ENCODE measurements at places on chromosomes 2 and 18.
A peak's percentile ranks its signal among the peaks of the same experiment; 100 is the strongest.

DNA sequence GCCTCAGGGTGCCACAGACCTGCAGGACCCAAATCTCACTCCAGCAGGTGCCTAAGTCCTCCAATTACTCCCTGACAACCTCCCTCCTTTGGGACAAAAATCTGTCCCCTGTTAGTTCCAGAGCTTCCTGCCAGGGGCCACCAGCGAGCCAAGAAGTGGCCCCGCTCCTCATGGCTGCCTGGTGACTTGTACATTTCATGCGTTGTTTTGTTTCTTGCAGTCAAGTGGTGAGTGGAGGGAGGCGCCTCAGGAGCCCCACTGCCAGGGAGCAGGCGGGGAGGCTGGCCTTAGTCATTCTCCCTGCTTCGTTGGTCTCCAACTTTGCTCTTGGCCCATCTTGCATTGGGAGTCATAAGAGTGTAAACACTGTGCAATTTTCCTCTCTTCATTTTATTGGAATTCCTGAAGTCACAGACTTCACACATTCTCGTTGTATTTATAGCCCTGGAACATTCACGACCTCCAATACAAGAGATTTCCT, 81.3 kb downstream of the KCNF1 start:
- DNase-seq, result peak; percentile 7

DNA sequence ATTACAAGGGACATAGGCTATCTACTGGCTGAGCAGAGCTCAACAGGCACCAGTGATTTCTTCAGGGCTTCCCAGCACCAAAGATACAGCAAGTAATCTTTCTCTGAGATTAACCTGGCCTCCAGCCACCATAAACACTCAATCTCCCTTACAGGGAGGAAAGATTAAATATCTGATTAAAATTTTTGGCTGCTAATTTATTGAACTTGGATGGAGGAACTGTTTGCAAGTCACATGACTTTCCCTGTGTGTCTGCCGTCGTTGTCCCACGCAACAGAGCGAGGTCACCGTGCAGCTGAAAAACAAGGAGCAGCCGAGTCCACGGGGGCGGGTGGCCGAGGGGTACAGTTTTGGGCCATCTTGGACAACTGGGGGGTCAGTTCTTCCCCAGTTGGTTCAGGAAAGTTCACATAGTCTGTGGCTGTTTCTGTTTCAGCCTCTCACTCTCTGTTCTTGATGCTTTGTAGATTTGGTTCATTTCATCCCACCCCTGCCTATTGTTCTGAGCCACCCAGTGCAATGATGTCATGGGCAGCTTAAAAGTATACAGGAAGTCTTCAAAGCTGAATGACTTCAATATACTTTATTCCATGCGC, 186.8 kb upstream of the CTAGE1 start:
- DNase-seq, result no peak

DNA sequence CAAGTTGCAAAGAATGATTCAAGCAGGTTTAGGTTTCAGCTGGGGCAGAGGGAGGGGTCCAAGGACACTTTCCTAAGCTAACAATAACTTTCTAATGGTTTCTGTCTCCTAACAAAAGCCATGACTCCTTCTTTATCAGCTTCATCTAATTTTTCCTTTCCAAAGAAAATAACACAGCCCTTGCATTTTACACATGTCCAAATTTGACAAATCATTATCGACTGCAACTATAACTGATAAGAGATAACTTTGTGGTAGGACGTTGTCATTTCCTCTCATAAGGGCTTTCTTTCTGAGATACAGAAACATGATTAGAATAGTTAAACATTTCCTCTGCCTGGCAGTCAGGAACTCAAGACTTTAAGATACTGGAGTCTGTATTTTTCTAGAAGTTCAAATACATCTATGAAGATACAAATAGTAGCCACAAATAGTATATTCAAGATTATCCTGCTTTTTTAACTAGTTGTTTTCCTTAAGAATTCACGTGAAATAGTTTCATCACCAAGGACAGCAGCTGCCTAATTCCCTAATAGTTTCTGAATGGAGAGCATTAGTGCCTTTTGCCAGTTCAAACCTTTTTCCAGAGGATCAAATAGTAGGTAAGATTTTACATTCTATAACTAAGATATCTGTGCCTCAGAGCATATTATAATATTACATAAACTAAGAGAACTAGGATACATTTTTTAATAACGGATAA, 263.2 kb downstream of the EXOC6B start:
- no peak for DNase-seq

GRCh38 chr2:149544692-149545091, 42.9 kb downstream of the MMADHC start:
- no peak for DNase-seq

DNA sequence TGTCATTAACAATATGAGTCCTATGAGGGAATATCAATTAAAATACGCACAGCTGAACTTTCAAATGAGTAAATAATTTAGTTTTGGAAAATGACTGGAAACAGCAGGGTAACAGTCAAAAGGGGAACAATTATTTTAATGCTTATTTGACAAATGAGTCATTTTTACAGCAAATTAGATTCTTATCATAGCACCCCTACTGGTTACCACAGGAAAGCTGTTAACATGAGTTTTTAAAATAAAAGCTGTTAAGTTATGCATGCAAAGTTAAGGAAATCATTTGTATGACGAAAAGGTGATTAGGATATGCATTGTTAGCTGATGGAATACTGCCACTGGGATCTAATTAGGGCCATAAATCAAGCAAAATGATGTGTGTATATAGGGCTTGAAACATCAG, 435.1 kb upstream of the MEIS1 start:
- DNase-seq, result no peak

- no peak for DNase-seq
Observed at GRCh38 chr2:180161415-180161814, 154.3 kb upstream of the CWC22 start.

DNA sequence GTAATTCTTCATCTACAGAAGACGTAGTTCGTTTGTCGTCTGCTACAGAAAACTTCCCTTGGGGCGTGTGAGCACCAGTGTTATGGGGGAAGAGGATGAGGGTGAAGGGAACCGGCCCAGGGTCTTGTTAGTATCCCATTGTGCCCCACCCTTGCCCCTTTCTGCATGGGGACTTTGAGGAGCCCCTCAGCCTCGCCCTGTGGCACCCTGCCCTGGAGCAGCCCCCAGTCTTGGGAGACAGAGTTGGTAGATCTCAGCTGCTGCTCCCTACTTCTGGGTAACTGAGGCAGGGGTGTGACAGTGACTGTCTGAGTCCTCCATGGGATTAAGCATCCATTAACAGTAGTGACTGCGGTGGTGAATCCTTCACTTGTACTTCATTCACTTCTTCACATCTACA, 50.1 kb downstream of the RNF144A start:
- no peak for DNase-seq

GRCh38 chr2:205407984-205408383, 274.3 kb upstream of the NRP2 start:
- DNase-seq, result no peak

- no peak for DNase-seq
Observed at GRCh38 chr2:197516393-197516761, 511 bp downstream of the MOB4 start.
